ENCODE measurements at places on chromosomes 11 and 22.
A peak's percentile ranks its signal among the peaks of the same experiment; 100 is the strongest.

GRCh38 chr22:31567702-31568101 is 71.4 kb downstream of the SFI1 start:
- no peaks in the 10 kb centered on the region for H3K27me3 ChIP-seq
- no peaks in the 10 kb centered on the region for H3K4me1 ChIP-seq
- peaks cover 27% of the 10 kb centered on the region for H3K36me3 ChIP-seq
- no peak for DNase-seq

DNA sequence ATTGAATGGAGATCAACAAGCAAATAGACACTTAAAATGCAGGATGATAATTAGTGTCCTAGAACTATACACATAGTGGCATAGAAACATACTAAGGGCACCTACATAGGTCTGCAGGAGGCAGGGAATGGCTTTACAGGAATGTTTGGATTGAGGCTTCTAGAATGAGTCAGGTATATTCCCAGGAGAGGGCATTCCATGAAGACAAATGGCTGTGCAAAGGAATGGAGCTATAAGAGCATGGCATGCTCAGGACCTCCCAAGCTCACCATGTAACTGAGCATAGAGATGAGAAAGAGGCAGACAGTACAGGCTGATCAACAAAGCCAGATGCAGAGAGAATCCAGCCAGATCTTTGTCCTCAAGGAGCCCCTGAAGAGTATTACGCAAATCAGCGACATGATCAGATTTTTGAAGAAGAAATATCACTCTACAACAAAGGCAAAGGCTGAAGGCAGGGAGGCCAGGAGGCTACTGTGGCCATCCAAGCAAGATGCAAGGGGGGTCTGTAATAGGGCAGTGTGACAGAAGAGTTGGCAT is 211.1 kb upstream of the MTNR1B start:
- no peak overlapping the region for H3K27ac ChIP-seq
- DNase-seq: no peak
- H3K27me3 ChIP-seq: no peaks in the 10 kb centered on the region
- H3K4me1 ChIP-seq: no peaks in the 10 kb centered on the region
- H3K4me3 ChIP-seq: no peak overlapping the region

DNA sequence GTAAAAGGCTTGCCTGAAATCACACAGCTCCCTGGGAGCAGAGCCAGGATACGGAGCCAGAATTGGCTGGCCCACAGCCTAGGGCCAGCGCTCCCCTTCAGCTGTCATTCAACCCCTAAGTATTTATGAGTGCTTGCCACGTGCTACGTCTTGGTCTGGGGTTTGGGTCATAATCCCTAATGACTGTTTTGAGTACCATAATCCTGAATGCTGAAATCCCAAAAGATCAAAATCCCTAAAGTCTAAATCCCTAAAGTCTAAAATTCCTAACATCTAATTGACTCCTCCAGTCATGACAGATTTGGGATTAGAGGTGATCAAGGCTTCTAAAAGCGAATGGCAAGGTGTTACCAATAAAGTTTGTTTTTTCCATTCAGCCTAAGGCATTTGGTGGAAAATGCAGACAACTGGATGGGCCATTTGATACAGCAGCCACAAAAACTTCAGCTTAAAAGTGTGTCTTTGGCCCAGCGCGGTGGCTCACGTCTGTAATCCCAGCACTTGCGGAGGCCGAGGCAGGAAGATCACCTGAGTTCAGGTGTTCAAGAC is 59.8 kb upstream of the PRR5 start:
- H3K4me3 ChIP-seq: no peak overlapping the region
- peaks cover 31% of the 10 kb centered on the region for H3K27me3 ChIP-seq
- no peak overlapping the region for H3K27ac ChIP-seq
- DNase-seq: no peak

DNA sequence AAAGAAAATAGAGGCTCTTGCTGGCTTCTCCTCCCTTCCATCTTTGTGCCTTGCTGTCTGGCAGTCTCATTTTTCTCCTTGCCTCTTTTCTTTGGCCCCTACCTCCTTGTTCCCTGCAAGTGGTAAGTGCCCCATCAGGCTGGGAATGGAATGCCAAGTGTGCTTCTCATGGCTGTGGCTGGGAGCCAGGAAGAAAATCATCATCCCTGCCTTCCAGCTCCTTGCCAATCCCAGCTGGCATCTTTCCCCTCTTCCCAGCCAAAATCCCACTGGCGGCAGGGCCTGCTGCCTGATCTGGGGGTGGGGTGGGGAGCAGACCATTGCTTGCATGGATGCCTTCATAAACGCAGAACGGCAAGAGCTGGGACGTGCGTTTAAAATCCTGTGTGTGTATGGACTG is 27.0 kb upstream of the SLC25A18 start:
- H3K27me3 ChIP-seq: no peaks in the 10 kb centered on the region
- no peak for DNase-seq
- H3K36me3 ChIP-seq: no peaks in the 10 kb centered on the region
- H3K4me1 ChIP-seq: no peaks in the 10 kb centered on the region
- no peak overlapping the region for H3K27ac ChIP-seq

GRCh38 chr11:111460856-111461255 is 51.3 kb downstream of the BTG4 start:
- no peaks in the 10 kb centered on the region for H3K36me3 ChIP-seq
- H3K4me3 ChIP-seq: no peak overlapping the region
- peaks cover 33% of the 10 kb centered on the region for H3K27me3 ChIP-seq
- peak; percentile 48 for DNase-seq
- no peak overlapping the region for H3K27ac ChIP-seq

- no peaks in the 10 kb centered on the region for H3K4me1 ChIP-seq
- no peaks in the 10 kb centered on the region for H3K27me3 ChIP-seq
- no peak overlapping the region for H3K4me3 ChIP-seq
- no peaks in the 10 kb centered on the region for H3K36me3 ChIP-seq
- DNase-seq: no peak
Observed at GRCh38 chr11:28956446-28956845, 848.3 kb downstream of the METTL15 start.

- no peak overlapping the region for H3K4me3 ChIP-seq
- no peak for DNase-seq
- no peak overlapping the region for H3K27ac ChIP-seq
- H3K27me3 ChIP-seq: no peaks in the 10 kb centered on the region
- H3K36me3 ChIP-seq: no peaks in the 10 kb centered on the region
- H3K4me1 ChIP-seq: no peaks in the 10 kb centered on the region
Observed at GRCh38 chr11:45436966-45437365, 150.8 kb upstream of the SYT13 start.

DNA sequence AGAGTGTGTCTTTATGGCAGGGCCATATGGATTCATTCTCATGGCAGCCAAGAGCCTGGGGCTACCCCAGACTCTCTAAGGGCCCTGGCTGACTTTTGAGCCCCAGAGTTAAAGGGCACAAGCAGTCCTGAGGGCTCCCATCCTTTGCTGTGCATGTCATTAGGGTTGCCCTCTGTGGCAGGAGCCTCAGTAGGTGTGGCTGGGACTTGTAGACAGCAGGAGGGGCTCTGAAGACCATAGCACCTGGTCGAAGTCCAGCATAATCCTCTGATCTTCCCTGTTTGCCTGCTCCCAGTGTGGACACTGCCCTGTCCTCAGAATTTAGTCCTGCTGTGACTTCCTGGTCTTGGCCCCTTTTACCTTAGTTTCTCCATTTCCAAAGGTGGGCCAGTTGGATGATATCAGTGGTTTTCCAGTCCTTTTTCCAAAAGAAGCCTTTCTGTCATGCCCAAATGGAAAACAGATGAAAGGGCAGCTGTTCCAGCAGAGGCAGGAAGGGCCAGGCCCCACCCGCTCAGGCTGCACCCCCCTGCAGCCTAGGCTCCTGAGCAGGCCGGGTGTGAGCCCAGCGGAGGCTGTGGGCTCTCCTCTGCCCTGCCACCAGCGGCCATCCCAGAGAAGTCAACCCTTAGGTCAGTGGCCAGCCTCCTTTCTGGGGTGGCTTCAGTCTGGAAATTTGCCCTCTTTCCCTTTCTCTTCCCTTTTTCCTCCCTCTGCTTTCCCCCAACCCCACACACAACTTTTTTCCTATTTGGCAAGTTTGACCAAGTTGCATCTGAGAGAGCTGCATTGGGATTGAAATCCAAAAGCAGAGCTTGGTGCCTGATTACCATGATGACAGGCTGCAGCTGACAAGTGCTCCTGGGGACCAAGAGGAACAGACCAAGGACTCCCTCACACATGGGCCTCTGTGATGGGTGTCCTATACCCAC is 32.8 kb upstream of the SUSD2 start:
- no peak overlapping the region for H3K4me3 ChIP-seq
- peak overlapping the region; percentile 86 for H3K27ac ChIP-seq

DNA sequence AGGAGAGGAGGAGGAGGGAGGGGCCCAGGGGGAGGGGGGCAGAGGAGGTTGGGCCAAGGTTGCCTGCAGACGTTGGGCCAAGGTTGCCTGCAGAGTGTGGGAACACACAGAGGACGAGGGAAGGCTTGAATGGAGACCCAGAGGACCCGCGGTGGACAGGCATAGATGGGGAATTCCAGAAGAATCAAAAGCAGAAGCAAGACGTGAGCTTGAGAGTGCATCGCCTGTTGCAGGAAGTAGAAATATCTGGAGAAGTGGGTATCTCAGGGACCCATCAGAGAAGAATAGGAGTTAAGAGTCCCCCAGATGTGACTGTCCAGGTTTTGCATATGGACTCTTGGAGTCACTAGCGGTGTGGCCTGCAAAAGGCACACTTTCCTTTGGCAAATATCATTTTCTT is 670.2 kb downstream of the TBC1D22A start:
- H3K36me3 ChIP-seq: no peaks in the 10 kb centered on the region
- DNase-seq: no peak
- no peak overlapping the region for H3K27ac ChIP-seq
- no peak overlapping the region for H3K4me3 ChIP-seq
